ENCODE measurements at places on chromosomes 7 and 10.

- no peak for DNase-seq
Measured at GRCh38 chr10:123027861-123028260, 19.1 kb downstream of the ACADSB start.

- DNase-seq, result no peak
Measured at GRCh38 chr10:30862486-30862885, 169.2 kb downstream of the ZNF438 start.

GRCh38 chr10:111175787-111176186 is 99.0 kb downstream of the ADRA2A start:
- DNase-seq, result no peak

- DNase-seq, result peak; percentile 36
Measured at GRCh38 chr10:98673171-98673782, 226.5 kb upstream of the HPS1 start.

DNA sequence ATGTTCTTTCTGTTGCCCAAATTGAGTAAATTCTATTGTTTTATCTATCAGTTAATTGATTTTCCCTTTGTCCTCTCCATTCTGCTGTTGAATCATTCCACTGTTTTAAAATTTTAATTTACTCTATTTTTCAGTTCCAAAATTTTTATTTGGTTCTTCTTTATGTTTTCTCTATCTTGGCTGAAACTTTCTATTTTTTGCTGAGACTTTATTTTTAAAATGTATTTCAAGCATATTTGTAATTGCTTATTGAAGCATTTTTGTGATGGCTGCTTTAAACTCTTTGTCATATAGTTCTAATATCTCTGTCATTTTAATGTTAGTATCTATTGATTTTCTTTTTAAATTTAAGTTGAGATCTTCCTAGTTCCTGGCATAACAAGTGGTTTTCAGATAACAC is 60.5 kb downstream of the OR13A1 start:
- no peak for DNase-seq

- no peak for DNase-seq
Measured at GRCh38 chr10:74335501-74335900, 184.5 kb downstream of the ADK start.

DNA sequence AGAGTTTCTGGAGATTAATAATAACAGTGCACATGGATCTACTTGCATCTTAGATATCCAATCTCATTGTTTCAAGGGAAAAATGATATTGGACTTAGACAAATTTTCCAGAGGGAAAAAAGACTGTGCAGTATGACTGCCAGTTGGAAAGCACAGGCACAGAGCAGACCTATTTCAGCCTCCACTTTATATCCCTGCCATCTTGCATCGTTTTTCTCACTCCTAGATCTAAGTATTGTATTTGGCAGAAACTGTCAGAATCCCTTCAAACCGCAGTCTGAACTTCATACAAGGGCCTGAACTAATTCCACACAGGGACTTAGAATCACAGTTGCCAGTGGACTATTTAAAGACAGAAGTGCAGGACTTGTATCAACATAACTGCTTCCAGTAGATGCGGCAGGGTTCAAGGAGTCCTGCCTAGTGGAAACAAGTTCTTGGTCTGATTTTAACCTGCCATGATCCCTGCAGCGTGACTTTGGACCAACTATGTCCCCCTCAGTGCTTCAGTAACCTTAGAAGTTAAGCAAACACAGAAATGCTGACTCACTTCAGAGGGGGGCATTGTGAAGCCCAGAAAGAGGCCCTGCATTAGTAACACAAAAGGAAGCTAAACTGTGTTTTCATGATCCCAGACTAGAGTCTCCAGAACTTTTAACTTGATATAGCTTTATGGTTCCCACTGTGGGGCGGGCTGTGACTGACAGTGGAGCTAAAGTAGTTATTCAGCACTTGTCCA is 95.7 kb upstream of the PALS2 start:
- DNase-seq, result peak; percentile 31

DNA sequence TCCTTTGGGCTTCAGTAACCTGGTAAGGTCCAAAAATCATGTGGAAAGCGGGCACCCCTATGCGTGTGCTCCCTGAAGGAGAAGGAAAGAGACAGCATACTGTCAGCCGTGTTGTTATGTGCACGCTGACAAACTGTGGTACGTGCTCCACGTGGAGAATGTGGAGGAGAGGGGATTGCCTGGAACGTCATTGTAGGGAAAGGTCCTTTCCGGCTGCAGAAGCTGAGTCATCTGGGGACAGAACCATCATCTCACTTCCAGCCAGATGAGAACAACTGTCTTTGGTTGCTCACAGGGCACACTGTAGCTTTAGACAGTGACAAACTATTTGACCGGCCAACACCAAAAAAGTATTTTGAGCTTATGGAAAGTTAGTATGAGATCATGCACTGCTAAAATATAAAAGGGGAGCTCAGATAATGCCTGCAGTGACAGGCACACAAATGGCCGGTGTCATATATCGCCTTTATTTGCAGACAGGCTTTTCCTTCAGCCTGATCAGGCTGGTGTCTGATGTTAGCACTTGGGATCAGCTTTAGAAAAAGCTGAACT is 38.8 kb upstream of the GRB10 start:
- DNase-seq, result no peak

GRCh38 chr7:8177109-8177933 is 84.6 kb downstream of the ICA1 start:
- no peak for DNase-seq

GRCh38 chr7:117386110-117386706 is 41.1 kb downstream of the ASZ1 start:
- DNase-seq, result no peak

DNA sequence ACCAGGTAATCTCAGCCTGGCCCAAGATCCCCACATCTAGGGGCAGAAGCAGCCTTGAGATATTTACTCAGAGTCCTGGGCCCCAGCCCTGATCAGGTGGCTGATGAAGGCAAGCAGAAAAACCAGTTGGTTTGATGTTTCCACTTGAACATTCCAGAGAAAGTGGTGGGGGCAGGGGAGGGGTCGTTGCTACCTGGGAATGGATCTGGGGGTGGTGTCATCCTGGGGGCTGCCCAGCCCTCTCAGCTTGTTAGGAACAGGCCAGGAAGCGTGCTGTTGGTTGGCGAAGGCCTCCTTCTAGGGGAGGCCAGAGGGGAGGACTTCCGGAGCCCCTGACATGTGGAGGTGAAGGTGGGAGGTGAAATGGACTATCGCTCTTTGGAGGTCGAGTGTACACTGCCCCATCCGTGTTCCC is 3.7 kb upstream of the ABHD11 start:
- no peak for DNase-seq

- no peak for DNase-seq
Measured at GRCh38 chr7:116859323-116859722, 3.1 kb upstream of the CAPZA2 start.

DNA sequence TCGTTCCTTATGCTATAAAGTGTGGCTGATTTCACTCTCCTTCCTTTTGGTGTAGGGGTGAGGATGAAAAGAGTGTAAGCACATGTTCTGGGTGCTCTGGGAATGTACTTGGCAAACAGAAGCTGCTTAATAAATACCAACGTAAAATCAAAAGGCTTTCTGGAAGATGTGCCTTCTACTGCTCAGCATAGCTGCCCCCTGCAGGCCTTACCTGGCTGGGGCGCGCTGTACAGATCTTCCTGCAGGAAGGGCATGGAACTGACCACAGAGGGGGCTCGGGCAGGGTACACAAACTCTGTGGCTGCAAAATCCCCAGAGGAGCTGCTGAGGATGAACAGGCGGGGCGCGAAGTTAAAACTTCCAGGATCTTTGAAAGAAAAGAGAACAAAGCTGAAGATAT is 169.4 kb downstream of the SVIL start:
- DNase-seq, result no peak

- DNase-seq, result no peak
Measured at GRCh38 chr7:139505563-139505962, 17.9 kb upstream of the CLEC2L start.

DNA sequence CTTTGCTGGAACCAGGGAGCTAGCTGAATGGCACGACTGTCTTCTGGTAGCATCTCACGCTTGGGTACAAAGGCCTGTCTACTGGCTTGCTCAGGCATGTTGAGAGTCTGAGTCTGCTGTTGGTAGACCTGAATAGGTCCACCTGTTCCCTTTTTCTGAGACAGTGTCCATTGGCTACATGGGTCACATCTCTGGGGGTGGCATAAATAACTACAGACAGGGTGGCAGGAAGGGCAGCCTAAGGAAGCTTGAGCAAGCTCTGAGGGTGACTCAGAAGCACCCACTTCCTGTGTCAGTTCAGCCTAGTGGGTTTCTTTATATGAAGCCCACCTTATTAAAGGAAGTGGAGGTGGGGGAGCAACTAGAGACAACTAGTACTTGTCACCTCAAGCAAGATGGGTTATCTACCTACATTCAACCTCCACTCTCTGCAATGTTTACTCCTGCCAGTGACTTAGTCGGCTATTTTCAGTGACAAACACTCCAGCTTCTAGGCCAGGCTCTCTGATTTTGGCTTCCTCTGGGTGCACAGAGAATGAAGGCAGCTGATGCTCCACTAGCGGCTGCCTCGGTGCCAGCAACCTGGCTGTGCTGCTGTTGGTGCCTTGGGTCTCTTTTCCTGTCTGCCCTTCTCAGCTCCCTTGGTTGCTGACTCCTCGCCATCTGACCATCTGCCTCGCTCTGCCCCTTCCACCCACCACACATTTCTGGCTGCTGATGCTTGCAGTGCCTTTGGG is 5.7 kb upstream of the ZYX start:
- no peak for DNase-seq

- no peak for DNase-seq
Measured at GRCh38 chr10:59719374-59719773, 9.7 kb upstream of the SLC16A9 start.

- no peak for DNase-seq
Measured at GRCh38 chr10:310371-310770, 175.1 kb downstream of the ZMYND11 start.

- DNase-seq, result no peak
Measured at GRCh38 chr7:105352901-105353668, 35.6 kb downstream of the SRPK2 start.

- DNase-seq, result no peak
Measured at GRCh38 chr7:129671266-129671665, 59.7 kb downstream of the NRF1 start.

Data from right kidney (tissue), 9 donors.